ENCODE measurements at places on chromosomes 3 and 15. TPM values are rescaled to one million over a fixed set of nuclear protein-coding genes. Genes with fewer than 3 reads are reported as not detected.

The FEZF2 gene
- not detected for total RNA-seq

The LTK gene
- not detected for total RNA-seq

DNA sequence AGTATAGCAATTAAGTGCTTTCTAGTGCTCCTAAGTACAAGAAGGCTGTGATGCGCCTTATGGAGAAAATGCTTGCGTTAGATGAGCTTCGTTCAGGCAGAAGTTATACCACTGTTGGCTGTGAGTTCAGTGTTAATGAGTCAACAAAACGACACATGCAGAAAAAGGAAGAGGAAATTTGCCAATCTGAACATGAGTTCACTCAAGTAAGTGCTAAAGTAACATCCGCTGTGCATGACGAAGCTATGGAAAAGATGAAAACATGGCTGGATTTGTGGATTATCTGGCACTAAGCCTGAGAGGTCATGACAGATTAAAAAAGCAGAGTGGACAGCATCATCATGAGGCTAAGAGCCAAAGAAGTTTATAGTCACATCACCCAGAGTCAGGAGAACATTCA lies 36.9 kb downstream of the SH3BP5 start:
- no peaks in the 10 kb centered on the region for H3K27me3 ChIP-seq
- H3K27ac ChIP-seq: peak overlapping the region; percentile 48

DNA sequence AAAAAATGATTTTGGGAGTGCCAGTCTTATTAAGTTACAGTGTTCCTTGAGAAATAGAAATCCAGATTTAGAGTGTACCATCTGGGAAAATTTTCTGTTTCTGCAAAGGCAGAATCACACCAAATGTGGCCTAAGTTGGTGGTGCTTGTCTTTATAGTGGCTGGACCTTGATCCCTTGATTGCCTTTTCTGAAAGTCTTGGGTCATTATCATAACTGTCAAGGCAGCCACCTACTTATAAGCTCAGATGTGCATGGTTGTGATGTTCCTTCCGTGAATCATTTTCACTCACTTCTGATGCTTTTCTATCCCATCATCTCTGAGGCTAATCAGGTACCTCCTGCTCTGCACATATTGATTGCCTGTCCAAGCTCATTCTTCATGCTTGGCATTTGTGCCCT lies 20.1 kb downstream of the CMSS1 start:
- H3K4me3 ChIP-seq: no peak overlapping the region
- no peaks in the 10 kb centered on the region for H3K36me3 ChIP-seq
- H3K4me1 ChIP-seq: no peaks in the 10 kb centered on the region
- H3K27ac ChIP-seq: no peak overlapping the region
- H3K27me3 ChIP-seq: no peaks in the 10 kb centered on the region

DNA sequence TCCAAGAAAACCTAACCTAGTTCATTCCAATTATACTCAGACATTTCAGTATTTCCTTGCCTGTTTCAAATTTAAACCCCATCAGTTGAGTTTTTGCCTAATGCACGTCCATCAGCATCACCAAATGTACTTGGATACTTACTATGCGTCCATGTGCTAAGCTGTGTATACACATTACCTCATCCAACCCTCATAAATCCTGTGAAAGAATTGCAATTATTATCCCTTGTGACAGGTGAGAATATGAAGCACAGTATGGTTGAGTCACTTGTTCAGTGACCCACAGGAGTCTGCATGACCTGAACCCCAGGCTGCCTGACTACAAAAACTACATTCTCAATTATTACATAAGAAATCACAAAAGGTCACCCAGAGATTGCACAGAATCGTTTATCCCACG lies 2.5 kb downstream of the OR5K2 start:
- no peak for DNase-seq
- H3K4me3 ChIP-seq: no peak overlapping the region
- H3K27ac ChIP-seq: no peak overlapping the region
- H3K4me1 ChIP-seq: no peaks in the 10 kb centered on the region
- no peaks in the 10 kb centered on the region for H3K36me3 ChIP-seq

The IQCB1 gene
- total RNA-seq: 17.9 TPM

The B3GNT5 gene
- 3.0 TPM for total RNA-seq

The KCNMB2 gene
- 0.59 TPM for total RNA-seq

The ACTC1 gene
- 1.6 TPM for total RNA-seq

GRCh38 chr3:137792626-137793271 lies 28.6 kb downstream of the SOX14 start:
- no peaks in the 10 kb centered on the region for H3K27me3 ChIP-seq
- H3K36me3 ChIP-seq: no peaks in the 10 kb centered on the region
- H3K4me3 ChIP-seq: no peak overlapping the region
- no peak overlapping the region for H3K27ac ChIP-seq
- no peak for DNase-seq
- no peaks in the 10 kb centered on the region for H3K4me1 ChIP-seq

DNA sequence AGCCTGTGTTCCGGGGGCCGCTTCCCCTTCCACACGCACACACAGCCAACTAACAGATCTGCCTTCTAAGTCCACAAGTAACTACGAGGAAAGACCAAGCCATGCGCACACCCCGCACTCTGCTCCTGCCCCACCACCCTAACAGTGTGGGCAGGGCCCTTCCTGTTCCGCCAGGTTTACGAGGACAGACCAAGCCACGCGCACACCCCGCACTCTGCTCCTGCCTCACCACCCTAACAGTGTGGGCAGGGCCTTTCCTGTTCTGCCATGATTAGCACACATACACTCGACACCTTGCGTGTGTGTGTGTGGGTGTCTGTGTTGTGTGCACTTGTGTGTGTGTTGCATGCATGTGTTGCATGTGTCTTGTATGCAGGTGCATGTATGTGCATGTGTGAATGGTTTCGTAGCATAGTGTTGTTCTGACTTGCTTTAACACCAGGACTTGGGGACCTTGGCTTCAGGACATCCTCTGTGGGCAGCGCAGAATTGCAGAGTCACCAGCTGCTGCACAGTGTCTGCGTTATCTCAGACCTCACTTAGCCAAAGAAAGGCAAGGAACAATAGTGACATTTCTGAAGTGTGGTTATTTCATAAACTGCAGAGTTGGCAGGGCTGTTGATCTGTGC lies 114.4 kb downstream of the CHSY1 start:
- H3K27me3 ChIP-seq: no peaks in the 10 kb centered on the region
- no peaks in the 10 kb centered on the region for H3K4me1 ChIP-seq
- no peaks in the 10 kb centered on the region for H3K36me3 ChIP-seq
- no peak overlapping the region for H3K27ac ChIP-seq
- no peak for DNase-seq
- no peak overlapping the region for H3K4me3 ChIP-seq

DNA sequence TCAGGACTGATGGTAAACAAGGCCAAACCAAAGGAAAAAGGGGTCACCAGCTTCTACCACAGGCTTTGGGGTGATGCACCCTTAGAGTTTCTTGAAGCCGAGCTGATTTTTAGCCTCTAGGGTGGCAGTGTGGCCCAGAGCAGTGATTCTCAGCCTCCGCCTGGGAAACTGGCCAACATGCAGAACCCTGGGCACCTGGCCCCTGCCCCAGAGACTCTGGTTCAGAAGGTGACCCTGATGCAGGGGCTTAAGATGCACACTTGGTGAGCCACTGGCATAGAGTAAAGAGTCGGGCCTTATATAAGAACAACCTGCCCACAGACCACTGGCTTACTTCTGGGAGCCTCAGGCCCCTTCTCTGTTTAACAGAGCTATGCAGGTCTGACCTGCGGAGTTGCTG lies 44.5 kb downstream of the SYNM start:
- no peaks in the 10 kb centered on the region for H3K4me1 ChIP-seq
- no peak for DNase-seq
- H3K27ac ChIP-seq: peak overlapping the region; percentile 30

The DBR1 gene
- total RNA-seq: 13.1 TPM

All from breast epithelium (tissue), 4 donors.